Retina (tissue), 1 donor: ENCODE measurements at places on chromosomes 4 and X.

DNA sequence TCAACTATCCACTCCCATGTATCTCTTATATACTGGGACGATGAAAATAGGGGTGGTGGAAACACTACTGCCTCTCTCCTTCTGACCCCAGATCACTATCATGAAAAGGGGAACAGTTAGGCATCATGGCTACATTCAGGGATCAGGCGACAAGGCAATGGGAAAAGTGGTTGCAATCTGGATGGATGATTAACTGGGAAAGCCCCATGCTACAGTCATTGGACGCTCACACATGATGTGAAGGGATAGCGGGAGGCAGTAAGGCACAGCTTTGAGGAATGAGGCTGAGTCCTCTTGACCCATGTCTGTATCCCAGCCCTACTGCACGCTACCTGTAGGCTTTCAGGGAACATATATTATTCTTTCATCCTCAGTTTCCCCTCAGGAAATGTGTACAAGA is 10.2 kb downstream of the GASK1B start:
- DNase-seq = no peak

GRCh38 chrX:134998246-134998645 is 7.5 kb downstream of the SMIM10 start:
- no peak for DNase-seq

DNA sequence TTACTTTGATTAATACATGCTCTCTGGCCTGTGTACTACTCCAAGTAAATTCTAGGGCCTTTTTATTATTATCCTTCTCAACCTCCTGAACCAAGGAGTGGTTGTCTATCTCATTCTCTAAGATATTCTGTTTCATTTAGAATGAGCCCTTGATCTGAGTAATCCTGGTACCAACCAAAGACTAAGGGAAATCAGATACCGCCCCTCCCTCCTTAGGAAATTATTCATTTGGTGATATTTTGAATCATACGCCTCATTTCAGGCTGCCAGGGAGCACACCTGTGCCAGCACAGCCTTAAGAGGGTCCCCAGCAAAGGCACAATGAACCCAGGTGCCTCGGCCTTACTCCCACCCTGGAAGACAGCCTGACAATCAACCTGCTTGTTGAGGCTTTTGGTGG is 73.2 kb upstream of the STARD8 start:
- no peak for DNase-seq

DNA sequence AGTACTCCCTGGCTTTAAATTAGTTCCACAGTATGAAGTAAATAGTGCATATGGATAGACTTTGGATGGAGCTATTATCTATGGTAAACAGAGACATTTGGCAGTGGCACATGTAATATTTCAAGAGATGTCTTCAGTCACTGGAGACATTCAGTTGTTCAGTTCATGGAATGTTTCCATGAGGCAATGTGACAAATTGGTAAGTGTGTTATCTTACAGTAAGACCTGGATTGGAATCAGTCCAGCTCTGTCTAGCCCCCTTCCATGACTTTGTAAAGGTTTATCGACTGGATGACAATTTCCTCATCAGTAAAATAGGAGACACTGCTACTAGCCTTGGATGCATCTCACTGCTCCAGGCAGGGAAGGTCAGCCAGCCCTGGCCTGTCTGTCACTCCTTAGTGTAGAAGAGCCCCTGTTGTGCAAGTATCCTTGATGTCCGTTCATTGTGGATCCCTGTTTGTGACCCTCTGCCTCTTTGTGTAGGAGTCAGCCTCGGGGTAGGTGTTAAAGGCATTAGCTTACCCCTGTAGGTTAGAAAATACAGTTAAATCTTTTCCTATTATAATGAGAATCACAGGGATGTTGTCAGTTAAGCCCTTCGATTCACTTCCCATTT is 335.9 kb downstream of the ANK2 start:
- no peak for DNase-seq

- no peak for DNase-seq
Observed at GRCh38 chr4:1960170-1960825, 48.5 kb downstream of the NELFA start.

DNA sequence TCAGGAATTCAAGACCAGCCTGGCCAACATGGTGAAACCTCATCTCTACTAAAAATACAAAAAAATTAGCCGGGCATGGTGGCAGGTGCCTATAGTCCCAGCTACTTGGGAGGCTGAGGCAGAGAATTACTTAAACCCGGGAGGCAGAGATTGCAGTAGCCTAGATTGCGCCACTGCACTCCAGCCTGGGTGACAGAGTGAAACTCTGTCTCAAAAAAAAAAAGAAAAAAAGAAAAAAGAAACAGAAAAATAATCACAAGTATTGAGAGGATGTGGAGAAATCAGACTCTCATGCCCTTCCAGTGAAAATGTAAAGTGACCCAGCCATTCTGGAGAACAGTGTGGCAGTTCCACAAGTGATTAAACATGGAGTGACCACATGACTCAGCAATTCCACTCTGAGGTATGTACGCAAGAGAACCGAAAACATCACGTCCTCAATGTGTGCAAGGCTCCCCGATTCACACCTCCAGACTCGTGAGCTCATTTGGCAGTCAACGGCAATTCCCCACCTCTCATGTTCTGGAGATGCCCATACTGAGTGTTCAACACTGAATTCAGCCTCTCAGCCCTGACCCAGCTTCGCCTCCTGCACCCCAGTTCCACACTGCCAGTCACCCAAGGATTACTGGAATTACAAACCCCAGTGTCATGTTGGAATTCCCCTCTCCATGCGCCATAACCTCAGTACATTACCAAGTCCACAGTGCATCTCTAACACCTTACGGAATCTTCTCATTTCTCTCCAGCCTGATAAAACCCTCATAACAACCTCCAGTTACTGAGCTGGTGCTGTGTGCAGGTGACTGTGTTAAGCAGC is 21.1 kb downstream of the ACOX3 start:
- no peak for DNase-seq

DNA sequence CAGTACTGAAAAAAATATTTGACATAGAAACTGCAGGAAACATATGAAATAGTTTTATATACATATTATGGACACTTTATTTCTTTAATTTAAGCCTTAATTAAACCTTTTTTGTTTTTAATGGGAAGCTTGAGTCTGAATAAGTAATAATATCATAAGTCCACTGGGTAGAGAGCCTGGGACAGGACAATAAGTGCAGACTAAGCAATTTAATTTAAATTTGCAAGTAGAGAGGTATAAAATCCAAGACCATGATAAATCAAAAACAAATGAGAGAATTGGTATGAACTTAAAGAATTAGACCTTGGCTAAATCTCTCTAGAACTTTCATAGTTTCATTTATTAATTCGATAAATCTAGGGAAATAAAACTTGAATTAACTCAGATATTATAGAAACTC is 571.2 kb downstream of the ARAP2 start:
- no peak for DNase-seq

DNA sequence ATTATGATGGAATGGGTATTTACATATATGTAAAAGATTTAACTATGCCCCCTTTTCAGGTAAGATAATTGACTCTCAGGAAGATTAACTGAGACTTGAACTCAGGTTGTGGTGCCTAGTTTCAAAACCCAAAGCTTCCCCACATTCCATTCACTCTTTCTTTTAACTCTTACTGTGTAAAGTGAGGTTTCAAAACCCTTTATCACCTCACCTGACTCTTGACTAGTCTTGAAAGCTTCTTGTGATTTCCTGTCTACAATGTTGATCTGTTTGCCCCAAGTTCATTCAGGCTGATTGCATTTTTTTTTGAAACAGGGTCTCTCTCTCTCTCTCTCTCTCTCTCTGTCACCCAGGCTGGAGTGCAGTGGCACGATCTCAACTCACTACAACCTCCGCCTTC is 40.5 kb upstream of the RAPGEF2 start:
- no peak for DNase-seq

GRCh38 chrX:151987108-151987507 is 12.6 kb upstream of the GABRE start:
- no peak for DNase-seq

DNA sequence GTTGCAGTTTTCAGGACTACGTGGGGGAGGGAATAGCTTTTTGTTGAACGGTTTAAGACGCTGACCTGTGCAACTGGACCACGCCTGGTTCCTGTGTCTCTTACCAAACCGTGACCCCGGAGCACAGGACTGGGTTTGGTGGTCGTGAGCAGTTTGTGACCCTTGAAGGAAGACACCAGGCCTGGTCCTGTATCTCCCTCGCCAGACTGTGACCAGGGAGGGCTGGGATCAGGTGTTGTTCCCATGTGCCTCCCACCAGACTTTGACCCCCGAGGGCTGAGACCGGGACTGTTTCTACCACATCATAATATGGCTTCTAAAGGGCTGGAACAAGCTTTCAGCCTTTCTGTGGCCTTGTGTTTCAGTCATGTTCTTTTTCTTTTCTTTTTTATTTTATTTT is 683 bp downstream of the EBP start:
- no peak for DNase-seq

GRCh38 chr4:146275370-146275769 is 61.0 kb downstream of the REELD1 start:
- no peak for DNase-seq

DNA sequence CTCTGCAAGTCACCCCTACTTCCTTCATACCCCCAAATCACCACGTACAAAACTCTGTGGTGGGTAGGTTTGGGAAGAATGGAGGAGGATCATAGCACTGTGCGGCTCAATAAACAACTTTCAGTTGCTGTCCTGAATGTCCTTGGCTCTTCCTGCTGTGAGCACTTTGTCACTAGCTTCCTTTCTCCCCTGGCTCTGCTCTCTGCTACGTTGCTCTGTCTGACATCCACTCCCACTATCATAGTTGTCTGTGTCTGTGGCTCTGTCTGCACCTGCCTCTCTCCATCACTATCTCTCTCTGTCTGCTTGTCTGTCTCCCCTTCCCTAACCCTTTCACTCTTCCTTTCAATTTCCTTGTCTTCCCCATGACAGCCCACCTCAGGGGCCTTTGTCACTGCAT is 21.2 kb upstream of the SMPX start:
- DNase-seq = no peak

- no peak for DNase-seq
Observed at GRCh38 chrX:41152221-41152620, 67.0 kb downstream of the USP9X start.

DNA sequence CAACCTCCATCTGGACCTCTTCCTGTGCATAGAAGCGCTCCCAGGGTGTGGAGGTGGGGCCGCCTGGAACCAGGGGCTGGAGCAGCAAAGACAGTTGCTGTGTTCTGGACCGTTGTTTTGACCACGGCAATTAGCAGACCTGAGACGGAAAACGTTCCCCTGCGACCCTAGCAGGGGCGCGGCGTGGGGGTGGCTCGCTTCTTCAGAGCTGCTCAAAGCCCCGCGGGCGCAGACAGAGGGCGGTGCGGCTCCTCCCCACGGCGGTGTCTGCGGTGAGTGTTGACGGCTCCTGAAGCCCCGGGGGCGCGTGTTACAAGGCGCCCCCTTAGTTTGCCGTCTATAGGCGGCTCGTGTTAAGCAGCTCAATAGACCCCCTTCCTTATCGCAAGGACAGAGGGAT is 79.2 kb downstream of the TRIML1 start:
- peak; percentile 18 for DNase-seq

GRCh38 chrX:133401536-133401935 is 13.8 kb downstream of the GPC4 start:
- no peak for DNase-seq

GRCh38 chr4:78749258-78749971 is 26.7 kb upstream of the BMP2K start:
- no peak for DNase-seq

GRCh38 chrX:42739258-42739657 is 38.7 kb downstream of the PPP1R2C start:
- no peak for DNase-seq

DNA sequence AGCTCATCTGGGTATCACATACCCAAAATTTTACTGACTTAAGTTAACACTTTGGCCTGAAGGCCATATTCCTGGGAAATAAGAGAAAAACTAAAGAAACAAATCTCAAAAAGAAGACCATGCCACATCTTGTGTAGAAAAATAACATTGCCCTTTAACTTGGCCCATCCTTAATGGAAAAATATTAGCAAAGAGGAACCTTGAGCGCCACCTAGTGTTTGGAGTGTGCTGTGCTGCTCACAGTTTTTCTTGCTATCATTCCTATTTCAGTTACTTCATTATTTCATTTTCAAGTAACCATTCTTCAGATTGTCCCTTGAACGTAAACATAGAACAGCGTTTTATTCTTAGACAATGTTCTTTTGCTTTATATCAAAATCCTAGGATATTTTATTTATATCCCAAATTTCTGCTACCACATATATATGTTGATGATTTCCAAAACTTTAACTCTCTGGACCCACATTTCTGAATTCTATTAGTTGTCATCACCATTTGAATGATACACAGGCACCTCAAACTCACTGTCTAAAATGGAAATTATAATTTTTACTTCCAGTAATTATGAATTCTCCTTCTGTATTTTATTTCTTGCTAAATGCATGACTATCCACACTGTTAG is 999.0 kb upstream of the ADGRL3 start:
- DNase-seq = peak; percentile 67

DNA sequence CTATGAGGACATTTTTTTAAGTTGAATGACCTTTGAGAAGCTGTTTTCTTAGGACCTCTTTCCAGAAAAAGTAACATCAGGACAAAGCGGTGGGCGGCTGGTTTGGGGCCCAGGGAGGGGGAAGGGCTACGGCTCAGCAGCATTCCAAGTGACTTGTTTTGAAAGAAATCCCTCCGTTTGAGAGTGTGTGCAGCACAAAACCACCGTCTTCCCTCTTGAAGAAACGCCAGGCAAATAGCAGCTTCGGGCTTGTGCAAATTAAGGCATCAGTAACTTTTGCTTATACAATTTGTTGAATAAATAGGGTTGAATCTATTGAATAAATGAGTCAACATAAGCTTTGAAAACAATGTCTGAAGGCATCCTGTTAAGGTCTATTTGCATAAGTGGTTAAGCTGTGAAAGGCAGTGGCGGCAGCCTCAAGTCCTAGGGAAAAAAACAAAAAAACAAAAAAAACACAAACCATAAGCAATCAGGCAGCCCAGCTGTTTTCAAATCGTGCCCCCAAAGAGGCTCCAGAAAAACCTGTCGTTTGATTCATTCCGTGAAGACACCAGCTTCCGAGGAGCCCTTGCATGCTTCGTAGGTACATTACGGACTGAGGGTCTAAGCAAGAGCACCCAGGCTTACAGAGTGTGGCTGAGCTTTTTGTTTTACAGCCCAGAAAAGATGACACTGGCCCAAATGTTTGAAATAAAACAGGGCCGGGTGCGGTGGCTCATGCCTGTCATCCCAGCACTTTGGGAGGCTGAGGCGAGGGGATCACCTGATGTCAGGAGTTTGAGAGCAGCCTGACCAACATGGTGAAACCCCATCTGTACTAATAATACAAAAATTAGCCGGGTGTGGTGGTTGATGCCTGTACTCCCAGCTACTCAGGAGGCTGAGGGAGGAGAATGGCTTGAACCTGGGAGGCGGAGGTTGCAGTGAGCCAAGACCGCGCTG is 103.7 kb downstream of the CRLF2 start:
- DNase-seq = peak; percentile 35

GRCh38 chr4:105387466-105387865 is 86.4 kb downstream of the PPA2 start:
- DNase-seq = no peak

DNA sequence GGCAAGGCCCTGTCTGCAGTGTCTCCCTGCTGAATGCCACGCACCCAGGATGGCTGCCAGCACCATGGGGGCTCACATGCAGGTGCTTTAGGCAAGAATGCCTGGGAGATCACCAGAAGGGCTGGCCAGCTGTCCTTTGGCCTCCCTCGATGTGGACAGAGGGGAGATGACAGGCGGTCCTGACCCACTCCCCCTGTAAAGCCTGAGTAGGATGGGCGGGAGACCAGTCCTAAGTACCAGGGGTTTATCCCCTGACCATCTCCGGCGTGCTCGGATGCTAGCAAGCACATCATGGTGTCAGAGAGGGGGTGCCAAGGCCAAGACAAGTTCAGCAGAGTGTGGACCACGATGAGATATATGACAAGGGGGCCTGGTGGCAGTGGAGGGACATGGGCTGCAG is 5.3 kb downstream of the PDZD4 start:
- DNase-seq = no peak
